Renal pelvis (tissue), 12 donors: ENCODE measurements at places on chromosomes 13 and 19. TPM values are rescaled to one million over a fixed set of nuclear protein-coding genes. Genes with fewer than 3 reads are reported as not detected.

DNA sequence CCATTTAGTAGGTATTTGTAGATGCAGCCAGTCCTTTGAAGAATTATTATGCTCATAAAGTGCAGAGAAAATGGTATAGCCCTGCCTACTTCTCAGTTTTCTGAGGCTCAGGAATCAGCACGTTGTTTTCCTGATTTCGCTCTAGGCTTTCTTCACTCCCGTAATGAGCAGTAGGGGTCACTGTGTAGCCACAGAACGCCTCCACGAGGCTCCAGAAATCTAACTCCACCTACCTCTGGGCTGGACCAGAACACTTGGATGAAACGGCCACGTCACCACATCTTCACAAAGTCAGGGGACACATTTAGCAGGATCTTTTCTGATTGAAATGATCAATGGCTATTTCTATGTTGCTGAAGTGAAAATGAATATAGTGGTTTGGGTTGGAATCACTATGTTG is 49.8 kb upstream of the GTF3A start:
- DNase-seq: peak; percentile 69

DNA sequence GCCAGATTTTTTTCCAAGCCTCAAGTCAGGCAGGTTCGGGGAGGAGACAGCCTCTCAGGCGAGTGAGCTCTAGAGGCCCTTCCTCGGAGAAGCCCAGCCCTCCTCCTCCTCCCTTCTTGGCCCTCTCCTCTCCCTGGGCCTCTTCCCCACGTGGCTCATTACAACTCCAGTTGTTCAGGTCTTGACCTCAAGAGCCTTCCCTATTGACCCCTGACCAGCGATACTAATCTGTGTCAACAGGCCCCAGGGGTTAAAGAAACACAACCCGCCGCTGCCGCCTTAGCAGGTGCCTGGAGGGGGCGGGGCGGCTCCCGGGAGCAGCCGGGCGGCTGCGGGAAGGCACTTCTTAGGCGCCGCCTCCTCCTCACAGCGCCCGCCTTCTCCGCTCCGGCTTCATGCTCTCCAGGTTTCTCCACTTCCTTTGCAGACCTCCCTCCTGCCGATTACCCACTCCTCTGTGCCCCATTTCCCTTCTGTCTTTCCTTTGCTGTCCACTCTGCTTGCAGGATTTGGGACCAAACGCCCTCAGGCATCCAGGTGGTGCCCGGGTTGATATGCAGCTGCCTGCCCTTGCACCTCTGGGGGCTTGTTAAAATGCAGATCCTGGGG is 51.0 kb downstream of the LYL1 start:
- DNase-seq: peak; percentile 82

GRCh38 chr19:1468274-1468820 is 10.7 kb downstream of the C19orf25 start:
- no peak for DNase-seq

DNA sequence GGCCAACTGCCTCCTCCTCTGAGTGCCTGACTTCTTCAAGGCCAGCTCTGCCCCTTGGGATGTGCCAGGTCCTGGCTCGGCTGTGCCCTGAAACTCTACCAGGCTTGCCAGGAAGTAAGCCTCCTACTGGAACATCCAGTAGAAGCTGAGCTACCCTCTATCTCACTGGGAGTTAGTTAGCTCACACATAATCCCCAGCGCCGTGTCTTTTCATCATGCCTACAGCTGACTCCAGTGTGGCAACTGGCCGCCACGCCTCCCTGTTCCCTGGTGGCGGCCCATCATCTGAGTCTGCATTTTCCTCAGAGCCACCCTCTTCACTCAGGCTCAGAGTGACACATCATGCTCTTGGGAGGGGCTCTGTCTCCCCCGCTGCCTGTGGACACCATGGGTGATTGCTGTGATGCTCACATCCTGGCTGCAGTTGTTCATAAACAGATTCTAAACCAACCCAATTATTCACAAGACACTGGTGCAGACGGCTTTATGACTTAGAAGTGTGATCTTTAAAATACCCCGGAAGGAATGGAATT is 131.9 kb upstream of the IRS2 start:
- DNase-seq: no peak

DNA sequence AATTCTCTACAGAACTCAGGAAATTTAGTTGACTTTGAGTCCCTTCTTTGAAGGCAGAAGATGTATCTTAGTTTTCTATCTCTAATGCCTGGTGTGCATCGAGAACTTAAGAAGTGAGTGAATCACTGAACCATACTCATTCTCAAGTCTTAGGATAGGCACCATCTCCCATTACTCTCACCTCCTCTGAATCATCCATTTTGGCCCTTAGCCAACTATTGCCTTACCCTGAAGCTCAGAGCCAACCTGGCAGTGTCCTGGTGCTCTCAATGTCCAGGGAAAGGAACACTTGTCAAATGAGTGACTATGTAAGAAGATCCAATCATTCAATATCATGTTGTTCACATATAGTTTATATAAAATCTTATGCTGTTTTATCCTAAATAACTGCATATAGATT is 146.6 kb downstream of the RGCC start:
- no peak for DNase-seq

GRCh38 chr19:7924651-7925170 is 1.2 kb downstream of the CTXN1 start:
- DNase-seq: no peak

- peak; percentile 8 for DNase-seq
Observed at GRCh38 chr13:54185785-54186184, 1157.2 kb downstream of the OLFM4 start.

- no peak for DNase-seq
Observed at GRCh38 chr19:16895467-16896145, 6.8 kb downstream of the F2RL3 start.

GRCh38 chr13:43005460-43006236 is 13.6 kb upstream of the EPSTI1 start:
- DNase-seq: no peak

DNA sequence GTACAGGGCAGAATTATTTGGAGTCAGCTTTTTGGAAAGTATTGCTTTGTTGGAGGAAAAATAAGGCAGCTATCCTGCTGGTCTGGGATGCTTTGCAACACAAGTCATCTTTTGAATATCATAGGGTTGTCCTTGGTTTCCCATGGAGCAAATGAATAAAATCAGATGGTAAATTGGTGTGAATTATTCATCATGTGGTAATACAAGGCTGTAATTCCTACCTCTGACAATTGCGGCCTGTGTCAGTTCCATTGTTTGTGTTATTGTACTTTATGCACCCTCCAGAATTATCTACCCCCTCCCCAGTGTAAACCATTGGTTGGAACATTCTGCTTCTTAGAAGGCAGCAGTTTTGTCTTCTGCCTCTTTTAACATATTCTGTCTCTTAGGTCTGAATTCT is 46.2 kb downstream of the RNASEH2B start:
- DNase-seq: no peak

GRCh38 chr19:4970558-4971423 is 1.9 kb downstream of the KDM4B start:
- DNase-seq: no peak

DNA sequence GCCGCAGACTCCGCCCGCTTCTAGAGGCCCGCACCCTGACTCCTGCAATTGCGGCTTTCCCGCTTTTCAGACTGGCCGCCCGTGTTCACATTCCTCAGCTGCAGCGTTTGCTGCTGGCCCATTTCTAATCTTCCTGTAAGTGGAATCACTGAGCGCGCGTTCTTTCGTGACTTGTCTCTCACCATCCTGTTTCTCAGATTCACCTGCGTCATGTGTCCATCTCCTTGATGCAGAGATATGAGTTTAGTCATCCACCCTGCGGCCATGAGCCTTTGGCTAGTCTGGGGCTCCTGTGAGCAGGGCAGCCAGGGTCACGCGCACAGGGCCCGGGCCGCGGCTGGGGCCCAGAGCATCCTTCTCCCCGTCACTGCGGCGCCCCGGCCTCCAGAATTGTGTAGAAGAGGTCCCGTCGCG is 110.0 kb downstream of the CRYL1 start:
- DNase-seq: no peak

DNA sequence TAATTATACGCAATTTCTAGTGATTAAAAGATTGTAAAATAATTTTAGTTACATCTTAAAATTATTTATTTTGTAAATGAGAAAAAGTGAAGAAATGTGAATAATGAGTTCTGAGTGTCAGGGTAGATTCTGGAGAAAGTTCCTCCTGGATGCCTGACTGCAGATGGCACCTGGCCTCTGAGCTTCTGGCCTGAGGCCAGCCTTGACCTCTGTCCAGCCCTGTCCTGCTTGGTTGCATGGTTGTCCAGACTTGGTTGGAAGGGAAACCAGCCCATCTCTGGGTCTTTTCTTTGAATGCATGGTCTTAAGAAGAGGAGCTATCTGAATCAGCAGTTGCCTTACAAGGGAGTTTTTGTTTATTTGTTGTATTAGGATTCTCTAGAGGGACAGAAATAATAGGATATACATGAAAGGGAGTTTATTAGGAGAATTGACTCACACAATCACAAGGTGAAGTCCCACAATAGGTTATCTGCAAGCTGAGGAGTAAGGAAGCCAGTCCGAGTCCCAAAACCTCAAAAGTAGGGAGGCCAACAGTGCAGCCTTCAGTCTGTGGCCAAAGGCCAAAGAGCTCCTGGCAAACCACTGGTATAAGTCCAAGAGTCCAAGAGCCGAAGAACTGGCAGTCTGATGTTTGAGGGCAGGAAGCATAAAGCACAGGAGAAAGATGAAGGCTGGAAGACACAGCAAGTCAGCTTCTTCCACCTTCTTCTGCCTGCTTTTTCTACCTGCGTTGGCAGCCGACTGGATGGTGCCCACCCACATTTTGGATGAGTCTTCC is 385.8 kb downstream of the ZNF536 start:
- no peak for DNase-seq

GRCh38 chr19:1265615-1266128 is 3.5 kb upstream of the CIRBP start:
- no peak for DNase-seq

DNA sequence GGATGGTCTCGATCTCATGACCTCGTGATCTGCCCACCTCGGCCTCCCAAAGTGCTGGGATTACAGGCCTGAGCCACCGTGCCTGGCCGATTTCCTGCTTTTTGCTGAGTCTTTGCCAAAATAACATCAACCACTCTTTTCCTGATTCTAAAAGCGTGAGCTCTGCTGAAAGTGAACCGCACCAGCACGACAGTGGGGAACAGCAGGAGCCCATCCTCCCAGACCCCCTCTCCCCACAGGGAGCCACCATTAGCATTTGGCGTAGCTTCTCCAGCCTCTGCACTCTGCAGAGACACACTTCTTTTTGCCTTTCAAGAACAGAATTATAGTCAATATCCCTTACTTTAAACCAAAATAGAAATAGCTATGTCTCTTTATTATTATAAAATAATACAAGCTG is 41.3 kb downstream of the MYH14 start:
- no peak for DNase-seq

GRCh38 chr19:49873129-49873521 is 4.0 kb downstream of the AKT1S1 start:
- DNase-seq: no peak

- DNase-seq: no peak
Observed at GRCh38 chr13:98214707-98215106, 37.6 kb upstream of the RNF113B start.

- DNase-seq: no peak
Observed at GRCh38 chr13:53445686-53446085, 417.1 kb downstream of the OLFM4 start.

DNA sequence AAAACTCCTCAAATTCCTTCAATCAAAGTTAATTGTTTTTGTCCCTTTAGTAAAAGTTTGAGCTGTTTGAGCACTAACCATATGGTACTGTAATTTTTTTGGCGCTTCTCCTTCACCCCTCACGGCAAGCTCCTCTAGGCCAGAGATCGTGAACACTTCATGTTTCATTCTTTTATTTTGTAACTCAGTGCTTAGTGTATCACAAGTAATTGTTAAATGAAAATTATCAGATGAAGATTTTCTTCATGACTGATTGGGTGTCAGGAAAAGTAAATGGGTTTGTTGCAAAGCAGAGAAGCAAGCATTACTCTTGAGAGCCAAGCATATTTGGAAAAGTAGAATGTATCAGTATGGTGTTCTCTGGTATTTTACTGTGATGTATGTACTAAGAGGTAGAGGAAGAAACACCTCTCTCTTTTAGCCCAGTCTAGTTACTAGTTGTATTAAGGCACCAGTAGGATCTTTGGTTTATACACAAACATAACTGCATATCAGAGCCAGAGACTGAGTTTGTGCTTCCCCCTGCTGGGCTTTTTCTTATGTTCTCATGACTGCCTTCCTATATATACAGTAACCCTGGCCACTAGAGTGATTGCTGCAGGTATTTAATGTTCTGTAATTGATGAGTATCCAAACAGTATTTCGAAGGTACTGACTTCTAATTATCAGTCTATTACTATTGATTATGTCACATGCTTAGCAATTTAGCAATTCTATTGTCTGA is 202.3 kb upstream of the KLHL1 start:
- peak; percentile 28 for DNase-seq

DNA sequence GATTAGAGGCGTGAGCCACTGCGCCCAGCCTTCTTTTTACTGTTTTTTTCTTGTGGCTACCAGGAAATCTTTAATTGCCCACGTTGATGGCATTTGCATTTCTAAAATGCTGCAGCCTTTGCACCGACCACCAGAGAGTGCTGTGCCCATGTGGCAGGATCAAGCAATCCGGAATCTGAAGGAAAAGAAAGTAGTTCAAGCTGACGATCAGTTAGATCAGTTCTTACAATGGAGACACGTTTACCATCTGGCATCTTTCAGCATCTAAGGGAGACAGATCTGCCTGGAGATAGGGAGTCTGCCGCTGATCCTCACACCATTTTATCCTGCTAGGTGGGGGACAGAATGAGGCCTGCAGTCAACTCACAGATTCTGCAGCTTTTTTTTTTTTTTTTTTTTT is 19.9 kb downstream of the TINCR start:
- no peak for DNase-seq

- DNase-seq: no peak
Observed at GRCh38 chr13:50229960-50230661, 214.9 kb downstream of the KCNRG start.

GRCh38 chr13:32976056-32976805 is 40.0 kb upstream of the KL start:
- DNase-seq: no peak

DNA sequence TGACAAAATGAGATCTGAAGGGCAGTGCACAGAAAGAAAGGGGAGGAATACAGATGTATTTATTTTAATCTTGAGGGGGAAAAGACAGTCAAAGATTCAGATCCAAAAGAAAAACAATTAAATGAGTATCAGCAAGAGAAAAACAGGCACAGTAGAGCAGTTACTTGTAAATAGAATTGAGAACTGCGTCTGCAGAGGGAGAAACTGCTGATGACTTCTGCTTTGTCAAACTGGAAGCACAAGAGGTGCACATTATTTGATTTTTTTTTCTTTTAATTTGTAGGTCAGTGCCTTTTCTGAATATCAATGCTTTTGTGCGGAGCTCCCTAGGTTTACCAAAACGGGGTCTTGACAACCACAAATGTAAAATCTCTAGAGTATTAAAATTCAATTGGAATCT is 37.3 kb downstream of the EFNB2 start:
- no peak for DNase-seq

The CCDC70 gene
- not detected for polyA plus RNA-seq

The HIF3A gene
- 85.5 TPM for polyA plus RNA-seq

The INAFM1 gene
- 11.1 TPM for polyA plus RNA-seq

The PINLYP gene
- polyA plus RNA-seq: 24.2 TPM

The CD70 gene
- polyA plus RNA-seq: 0.26 TPM

The ZNF610 gene
- polyA plus RNA-seq: 13.4 TPM

The LIM2 gene
- polyA plus RNA-seq: 0.35 TPM
